ENCODE measurements at places on chromosomes 12 and 14.

GRCh38 chr14:51285120-51285519 is 45.1 kb downstream of the TMX1 start:
- no peak for DNase-seq

DNA sequence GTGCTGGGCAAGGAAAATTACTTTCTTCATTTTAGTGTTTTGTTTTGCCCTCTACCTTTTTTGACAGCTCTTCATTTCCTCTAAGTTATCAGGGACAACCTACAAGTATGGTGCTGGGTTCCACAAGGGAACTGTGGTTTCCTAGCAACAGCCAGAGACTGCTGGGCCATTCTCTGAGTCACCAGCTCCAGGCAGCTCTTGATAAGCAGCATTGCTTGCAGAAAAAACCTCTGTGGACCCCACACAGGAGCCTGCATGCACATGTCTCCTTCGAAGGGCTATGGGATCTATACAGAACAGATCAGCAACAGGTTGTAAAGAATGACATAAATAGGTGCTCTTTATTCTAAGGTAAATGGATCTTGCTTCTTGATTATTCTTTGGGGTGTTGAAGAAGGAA is 81.0 kb upstream of the CCDC196 start:
- DNase-seq, result no peak

GRCh38 chr12:101209319-101210302 is at the start of gene SLC5A8:
Gene SLC5A8 (minus strand): TSS chr12:101210238. CDS start chr12:101209848, 390 bp downstream.
- no peak for DNase-seq

GRCh38 chr12:14408208-14408607 is 42.7 kb downstream of the ATF7IP start:
- DNase-seq, result no peak

Data from left colon (tissue), 2 donors.